Stimulated activated CD8-positive, alpha-beta memory T cell treated with anti-CD3 and anti-CD28 coated beads, Interleukin-12 subunit alpha, Interleukin-12 subunit beta, amount 100 ng/mL, for 4 hours (primary cell): ENCODE measurements at places on chromosomes 4 and X.

- DNase-seq = no peak
Measured at GRCh38 chrX:40011322-40012038, 86.3 kb downstream of the BCOR start.

DNA sequence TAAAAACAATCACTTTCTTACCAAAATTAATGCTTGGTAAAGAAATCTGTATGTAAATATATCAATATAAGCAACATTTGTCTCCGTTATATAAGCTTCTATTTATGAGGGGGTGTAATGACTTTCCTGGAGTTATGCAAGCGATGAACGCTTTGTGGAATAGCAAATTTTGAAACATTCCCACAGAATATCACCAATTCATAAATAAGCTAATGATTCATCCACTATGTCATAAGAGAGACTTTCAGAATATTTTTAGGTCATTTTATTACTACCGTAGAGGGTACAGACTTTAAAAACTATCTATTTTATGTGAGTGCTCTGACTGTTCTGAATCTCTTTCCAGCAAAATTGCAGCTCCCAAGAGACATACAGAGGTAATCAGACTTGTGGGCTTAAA lies 179.5 kb upstream of the FTHL17 start:
- no peak for DNase-seq

DNA sequence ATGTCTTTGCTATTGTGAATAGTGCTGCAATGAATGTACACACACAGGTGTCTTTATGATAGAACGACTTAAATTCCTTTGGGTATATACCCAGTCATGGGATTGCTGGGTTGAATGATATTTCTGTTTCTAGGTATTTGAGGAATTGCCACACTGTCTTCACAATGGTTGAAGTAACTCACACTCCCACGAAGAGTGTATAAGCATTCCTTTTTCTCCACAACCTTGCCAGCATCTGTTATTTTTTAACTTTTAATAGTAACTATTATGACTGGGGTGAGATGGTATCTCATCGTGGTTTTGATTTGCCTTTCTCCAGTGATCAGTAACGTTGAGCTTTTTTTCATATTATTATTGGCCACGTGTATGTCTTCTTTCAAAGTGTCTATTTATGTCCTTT lies 17.6 kb upstream of the DCUN1D4 start:
- DNase-seq = no peak

DNA sequence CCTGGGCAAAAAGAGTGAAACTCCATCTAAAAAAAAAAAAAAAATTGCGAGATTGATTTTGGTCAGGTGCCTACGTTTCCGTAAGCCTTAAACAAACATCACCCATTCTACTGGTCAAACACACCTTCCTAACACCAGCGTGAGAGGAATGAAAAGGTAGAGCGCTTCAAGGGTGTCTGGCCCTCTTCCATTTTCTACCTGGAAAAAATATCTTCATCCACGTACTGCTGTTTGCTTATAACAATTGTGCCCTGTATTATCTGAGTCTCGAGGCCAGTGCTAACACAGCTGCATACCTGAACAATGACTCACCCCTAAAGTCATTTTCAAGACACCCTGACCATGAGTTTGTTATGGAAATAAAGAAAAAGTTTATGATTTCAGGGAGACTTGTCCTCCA lies 13.9 kb downstream of the TMSB4X start:
- DNase-seq = no peak

DNA sequence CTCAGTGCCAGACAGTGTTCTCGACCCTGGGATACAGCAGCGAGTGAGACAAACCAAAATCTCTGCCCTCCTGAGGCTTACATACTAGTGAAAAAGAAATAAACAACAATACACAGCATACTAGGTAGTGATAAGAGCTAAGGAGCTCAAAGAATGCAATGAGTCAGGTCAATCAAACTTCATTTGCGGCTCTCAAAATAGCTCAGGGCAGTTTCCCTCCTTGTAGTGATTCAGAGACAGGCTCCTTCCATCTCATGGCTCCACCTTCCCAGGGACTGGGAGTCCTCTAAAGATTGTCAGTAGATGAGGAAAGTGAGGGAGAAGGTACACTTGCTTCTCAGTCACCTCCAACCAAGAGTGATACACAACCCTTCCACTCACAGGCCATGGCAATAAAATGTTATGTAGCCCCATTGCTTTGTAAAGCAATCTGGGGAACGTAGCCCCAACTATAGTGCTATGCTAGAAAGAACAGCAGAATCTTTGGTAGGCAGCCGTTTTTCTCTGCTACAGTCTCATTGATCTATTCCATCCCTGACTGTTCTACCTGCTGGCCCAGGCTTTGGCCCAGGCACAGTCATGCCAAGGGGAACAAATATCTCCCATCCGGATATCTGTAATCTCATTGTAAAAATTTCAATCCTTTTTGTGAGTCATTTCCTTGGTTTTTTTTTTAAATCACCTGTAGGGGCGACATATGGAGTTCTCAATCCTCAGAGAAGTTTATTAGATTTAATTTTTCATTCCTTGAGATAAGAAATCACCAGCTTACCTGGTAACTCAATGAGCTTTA lies 183.1 kb upstream of the S100G start:
- DNase-seq = no peak

- no peak for DNase-seq
Measured at GRCh38 chr4:22824091-22824490, 131.4 kb downstream of the GBA3 start.

DNA sequence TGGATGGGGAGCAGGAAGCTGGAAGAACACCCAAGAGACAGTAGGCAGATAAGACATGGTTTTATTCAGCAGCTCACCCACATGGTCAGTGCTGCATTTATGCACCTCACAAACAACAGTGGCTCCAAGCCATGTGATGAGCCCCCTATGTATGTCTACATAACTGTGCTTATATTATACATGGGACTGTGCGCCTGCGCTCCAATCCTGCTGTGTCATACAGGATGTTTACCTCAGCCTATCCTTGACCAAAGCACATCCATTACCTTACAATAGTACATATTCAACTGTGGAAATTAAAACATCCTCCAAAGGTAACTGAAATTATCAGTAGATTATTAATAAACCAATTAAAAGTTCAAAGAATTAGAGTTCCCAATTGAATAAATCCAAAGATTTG lies 44.1 kb upstream of the SGMS2 start:
- DNase-seq = no peak

GRCh38 chrX:55624403-55624802 lies 1.2 kb downstream of the FOXR2 start:
- DNase-seq = no peak

GRCh38 chr4:109121561-109121960 lies 180.9 kb downstream of the COL25A1 start:
- DNase-seq = no peak

DNA sequence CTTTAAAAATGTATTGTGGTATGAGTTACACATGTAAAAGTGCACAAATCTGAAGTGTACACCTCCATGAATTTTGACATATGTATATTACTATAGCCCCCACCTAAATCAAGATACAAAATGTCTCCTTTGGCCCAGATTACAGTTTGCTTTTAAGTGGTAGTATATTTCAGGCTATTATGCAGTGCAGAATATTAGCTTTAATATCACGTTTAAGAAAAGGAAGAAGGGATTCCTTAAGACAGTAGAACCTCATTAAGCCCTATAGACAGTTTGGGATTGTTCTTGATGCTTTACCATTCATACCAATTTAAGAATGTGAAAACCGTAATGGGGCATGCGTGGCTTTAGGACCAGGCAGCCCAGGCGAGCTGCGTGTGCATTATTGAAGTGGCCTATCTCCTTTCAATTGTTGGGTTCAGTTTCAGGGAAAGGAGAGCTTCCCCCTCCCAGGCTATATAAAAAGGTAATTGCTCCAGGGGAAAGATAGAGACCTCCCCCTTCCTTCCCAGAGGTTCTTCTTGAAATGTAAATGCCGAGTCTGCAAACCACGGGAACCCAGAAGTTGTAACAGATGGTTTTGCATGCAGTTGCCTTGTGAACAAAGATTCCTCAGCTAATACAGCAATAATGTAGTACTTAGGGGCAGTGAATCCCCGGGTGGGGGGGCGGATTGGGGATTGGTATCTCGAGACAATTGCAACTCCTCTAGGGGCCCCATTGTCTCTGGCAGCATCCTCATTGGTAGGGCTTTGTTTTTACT lies 106.1 kb downstream of the UCHL1 start:
- DNase-seq = no peak

DNA sequence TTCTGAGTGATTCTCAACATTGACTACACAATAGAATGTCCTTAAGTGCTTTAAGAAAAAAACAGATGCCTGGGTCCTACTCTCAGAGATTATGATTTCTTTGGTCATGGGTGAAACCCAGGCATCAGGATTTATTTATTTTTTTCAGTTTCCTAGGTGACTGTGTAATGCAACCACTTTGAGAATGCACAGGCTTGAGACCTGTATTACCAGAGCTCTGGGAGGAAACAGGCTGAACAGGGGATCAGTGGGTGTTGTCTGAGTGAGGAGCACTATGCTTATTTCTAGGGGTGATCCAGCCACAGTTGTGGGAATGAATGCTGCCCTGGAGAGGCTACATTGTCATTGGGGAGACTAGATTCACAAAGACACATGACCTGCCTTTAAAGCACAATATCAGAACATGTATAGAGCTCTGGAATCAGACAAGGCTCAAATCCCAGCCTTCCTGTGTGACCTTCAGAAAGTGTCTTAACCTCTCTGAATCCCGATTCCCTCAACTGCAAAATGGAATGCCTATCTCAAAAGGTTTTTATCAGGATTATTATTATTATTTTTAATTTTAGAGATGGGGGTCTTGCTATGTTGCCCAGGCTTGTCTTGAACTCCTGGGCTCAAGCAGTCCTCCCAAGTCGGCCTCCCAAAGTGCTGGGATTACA lies 61.6 kb upstream of the PRPS1 start:
- no peak for DNase-seq

DNA sequence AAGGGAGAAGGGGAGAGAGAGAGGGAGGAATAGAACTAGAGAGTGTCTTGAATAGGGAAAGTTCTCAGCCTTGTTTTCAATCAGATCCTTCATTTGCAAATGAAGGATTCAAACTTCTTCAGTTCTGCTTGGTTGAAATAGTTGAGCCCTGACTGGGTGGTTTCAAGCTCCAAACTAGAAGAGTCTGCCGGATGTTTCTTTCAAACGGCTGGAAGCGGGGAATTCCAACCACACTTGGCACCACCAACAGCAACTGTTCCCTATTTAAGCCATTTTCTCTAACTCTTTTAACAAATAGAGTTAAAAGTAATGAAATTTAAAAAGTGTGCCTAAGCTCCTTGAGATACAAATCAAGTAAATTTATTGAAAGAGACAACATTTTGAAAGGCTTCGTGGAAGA lies 67.5 kb upstream of the DDX60 start:
- no peak for DNase-seq

DNA sequence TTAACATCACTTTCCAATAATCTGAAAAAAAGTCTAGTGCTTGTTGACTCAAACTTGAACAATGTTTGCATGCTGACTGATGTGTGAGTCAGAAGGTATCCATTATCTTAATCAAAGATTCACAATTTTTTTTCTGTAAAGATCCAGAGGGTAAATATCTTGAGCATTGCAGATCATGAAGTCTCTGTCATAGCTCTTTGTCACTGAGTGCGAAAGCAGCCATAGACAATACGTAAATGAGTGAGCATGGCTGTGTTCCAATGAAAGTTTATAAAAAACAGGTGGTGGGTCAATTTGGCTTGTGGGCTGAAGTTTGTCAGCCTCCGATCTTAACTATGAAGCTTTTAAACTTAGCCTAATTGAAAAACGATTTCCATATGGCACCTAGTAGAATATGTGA lies 37.7 kb downstream of the NHS start:
- DNase-seq = no peak

DNA sequence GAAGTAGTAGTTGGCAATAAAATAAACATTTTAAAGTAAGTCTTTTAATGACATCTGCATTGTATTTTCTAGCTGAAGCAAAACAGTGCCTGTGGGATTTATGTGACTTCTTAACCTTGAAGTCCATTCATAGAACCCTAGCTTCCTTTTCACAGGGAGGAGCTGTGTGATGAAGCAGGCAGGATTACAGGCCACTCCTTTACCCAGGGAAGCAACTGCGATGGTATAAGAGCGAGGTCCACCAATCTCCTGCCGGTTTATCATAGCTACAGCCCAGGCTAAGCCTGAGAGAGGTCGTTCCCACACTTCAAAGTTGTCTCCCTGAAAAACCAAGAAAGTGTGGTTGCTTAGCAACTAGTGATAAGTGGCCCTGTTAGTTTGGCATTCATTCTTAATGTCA lies 7.0 kb downstream of the RPL36A start:
- DNase-seq = no peak

GRCh38 chr4:109185548-109185947 lies 116.9 kb downstream of the COL25A1 start:
- DNase-seq = no peak

GRCh38 chrX:8927066-8927635 lies 106.8 kb downstream of the FAM9B start:
- DNase-seq = no peak
